ENCODE measurements at places on chromosomes 16 and 17.

- peaks cover 26% of the 10 kb centered on the region for H3K36me3 ChIP-seq
- no peak for DNase-seq
- peaks cover 10% of the 10 kb centered on the region for H3K4me1 ChIP-seq
- no peaks in the 10 kb centered on the region for H3K27me3 ChIP-seq
- no peak overlapping the region for H3K4me3 ChIP-seq
Observed at GRCh38 chr16:89691986-89692569, 5.6 kb downstream of the CDK10 start.

DNA sequence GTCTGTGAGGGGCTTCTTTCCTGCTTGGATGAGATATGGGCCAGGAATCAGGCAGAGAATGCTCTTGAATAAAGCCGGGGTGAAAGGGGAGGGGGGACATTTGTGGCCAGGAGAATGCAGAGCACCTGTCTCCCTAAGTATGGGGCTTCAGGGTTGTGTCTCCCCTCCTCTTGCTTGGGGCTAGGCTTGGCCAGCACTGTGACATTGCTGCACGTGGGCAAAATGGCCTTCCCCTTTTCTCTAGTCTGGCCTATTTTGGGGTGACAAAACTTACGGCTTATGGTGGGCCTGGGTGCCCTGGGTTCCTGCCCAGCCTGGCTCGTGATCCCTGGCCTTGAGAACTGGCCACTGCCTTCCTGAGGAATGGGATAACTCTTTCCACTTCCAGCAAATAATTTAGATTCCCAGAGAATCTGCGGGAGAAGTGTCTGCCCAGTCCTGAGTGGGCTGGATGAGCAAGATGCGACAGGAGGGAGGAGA is 5.6 kb downstream of the NFE2L1 start:
- H3K27ac ChIP-seq, result peak overlapping the region; percentile 12
- H3K27me3 ChIP-seq, result no peaks in the 10 kb centered on the region
- peaks cover 52% of the 10 kb centered on the region for H3K36me3 ChIP-seq
- H3K4me3 ChIP-seq, result peak overlapping the region; percentile 12
- no peak for DNase-seq

- no peak overlapping the region for H3K4me3 ChIP-seq
- H3K27me3 ChIP-seq, result peaks cover 2% of the 10 kb centered on the region
- no peak for DNase-seq
- H3K4me1 ChIP-seq, result peaks cover 3% of the 10 kb centered on the region
Observed at GRCh38 chr17:59451706-59452105, 113.7 kb upstream of the DHX40 start.

DNA sequence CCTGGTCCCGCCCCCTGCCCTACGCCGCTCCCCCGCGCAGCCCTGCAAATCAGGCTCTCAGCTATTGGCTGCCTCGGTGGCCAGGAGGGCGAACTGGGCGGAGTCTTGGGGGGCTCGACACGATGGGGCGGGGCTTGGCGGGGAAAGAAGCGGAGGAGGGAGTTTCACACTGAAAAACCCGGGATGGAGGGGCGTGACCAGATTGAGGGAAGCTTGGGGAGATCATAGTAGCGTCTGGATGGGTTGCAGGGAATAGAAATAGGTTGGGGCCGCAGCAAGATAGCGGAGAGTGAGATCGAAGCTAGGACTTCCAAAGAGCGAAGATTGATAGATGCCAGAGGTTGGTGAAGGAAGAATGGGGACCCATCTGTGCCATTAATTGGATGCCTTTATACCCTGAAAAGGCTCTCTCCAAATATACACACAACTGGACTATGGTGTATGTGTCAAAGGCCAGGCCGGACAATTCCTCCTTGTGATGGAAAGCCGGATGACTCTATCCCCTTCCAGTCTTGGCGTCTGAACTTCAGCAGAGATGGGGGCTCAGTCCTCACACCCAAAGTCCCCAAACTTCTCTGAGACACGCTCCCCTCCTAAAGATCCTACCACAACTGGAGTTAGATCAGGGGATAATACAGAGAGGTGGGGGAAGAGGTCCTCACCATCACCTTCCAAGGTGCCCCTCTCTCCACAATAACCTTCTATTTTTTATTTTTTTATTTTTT is 376 bp upstream of the STAC2 start:
- DNase-seq, result no peak
- H3K4me1 ChIP-seq, result peaks cover 3% of the 10 kb centered on the region
- peak overlapping the region; percentile 57 for H3K4me3 ChIP-seq
- no peak overlapping the region for H3K27ac ChIP-seq
- no peaks in the 10 kb centered on the region for H3K36me3 ChIP-seq
- H3K27me3 ChIP-seq, result peaks cover 50% of the 10 kb centered on the region

- DNase-seq, result no peak
- H3K4me3 ChIP-seq, result no peak overlapping the region
- no peak overlapping the region for H3K27ac ChIP-seq
- no peaks in the 10 kb centered on the region for H3K36me3 ChIP-seq
Observed at GRCh38 chr17:51627779-51628178, 367.4 kb downstream of the UTP18 start.

DNA sequence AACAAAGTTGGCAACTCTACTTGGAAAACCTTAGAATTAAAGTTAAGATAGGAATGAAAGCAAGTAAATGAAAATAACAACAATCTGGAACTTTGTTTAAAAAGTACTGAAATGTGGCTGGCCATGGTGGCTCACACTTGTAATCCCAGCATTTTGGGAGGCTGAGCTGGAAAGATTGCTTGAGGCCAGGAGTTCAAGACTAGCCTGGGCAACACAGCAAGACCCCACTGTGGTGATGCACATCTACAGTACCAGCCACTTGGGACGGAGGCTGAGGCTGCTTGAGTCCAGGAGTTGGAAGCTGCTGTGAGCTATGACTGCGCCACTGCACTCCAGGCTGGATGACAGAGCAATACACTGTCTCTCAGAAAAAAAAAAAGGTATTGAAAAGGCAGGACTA is 51.7 kb downstream of the SYNRG start:
- no peak for DNase-seq
- peaks cover 52% of the 10 kb centered on the region for H3K36me3 ChIP-seq
- no peak overlapping the region for H3K4me3 ChIP-seq
- H3K27me3 ChIP-seq, result no peaks in the 10 kb centered on the region

GRCh38 chr16:80019395-80019794 is 418.9 kb upstream of the MAF start:
- H3K27me3 ChIP-seq, result no peaks in the 10 kb centered on the region
- no peak overlapping the region for H3K27ac ChIP-seq
- no peaks in the 10 kb centered on the region for H3K36me3 ChIP-seq
- DNase-seq, result no peak
- no peaks in the 10 kb centered on the region for H3K4me1 ChIP-seq
- no peak overlapping the region for H3K4me3 ChIP-seq

DNA sequence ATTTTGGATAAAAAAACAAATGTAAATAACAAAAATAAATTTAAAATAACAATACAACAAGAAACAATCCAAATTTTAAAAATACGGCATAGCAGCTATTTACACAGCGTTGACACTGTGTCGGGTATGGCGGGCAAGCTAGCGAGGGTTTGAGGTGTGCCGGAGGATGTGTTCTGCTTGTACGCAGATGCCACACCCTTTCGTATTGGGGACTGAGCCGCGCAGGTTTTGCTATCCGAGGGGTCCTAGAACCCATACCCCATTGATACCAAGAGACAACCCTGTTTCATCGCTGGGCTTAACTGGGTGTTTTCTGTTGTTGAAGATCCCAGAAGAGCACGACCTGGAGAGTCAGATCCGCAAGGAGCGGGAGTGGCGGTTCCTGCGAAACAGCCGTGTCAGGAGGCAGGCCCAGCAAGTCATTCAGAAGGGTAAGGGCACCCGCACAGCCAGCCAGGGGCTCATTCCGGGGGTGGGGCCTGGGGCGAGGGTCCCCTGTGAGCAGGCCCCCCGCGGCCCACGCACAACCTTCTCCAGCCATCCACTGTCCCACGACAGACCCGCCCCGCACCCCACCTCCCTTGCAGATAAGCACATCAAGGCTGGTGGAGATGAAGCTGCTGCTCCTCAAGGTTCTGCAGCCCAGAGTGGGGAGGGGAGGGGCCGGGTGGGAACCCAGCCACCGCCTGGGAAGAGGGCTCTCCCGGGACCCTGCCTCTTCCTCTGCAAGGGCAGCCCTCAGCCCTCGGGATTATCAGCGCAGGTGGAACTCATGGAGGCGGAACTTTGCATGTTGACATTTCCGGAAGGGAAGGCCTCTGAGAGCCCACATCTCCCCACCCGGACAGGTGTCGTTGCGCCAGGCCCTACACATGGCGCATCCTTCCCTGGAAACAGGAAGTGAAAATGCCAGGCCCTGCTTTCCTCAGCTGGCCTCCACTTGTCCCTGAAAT is 51.2 kb upstream of the CHMP6 start:
- H3K36me3 ChIP-seq, result peaks cover 41% of the 10 kb centered on the region
- H3K4me3 ChIP-seq, result no peak overlapping the region
- peaks cover 30% of the 10 kb centered on the region for H3K4me1 ChIP-seq

- H3K27ac ChIP-seq, result no peak overlapping the region
- no peaks in the 10 kb centered on the region for H3K36me3 ChIP-seq
- DNase-seq, result no peak
Observed at GRCh38 chr17:55763856-55764255, 13.0 kb downstream of the PCTP start.

DNA sequence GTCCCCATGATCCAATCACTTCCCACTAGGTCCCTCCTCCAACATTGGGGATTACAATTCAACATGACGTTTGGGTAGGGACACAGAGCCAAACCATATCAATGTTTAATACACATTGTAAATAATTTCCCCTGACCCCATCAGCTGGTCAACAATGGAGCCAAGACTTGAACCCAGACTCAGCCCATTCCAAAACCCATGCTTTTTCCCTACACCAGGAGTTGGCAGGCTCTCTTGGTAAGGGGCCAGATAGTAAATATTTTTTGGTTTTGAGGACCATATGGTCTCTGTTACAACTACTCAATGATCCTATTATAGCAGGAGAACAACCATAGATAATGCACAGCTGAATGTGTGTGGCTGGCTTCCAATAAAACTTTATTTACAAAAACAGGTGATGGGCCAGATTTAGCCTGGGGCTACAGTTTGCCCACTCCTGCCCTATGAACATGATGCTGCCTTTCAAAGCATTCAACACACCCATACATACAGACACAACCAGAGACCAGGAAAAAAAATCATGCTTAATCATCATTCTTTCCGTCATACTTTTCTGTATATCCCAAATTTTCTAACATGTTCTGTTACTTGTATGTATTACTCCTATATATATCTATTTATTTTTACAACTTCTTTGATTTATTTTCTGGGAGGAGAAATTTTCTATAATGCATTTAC is 22.1 kb upstream of the MSI2 start:
- DNase-seq, result no peak
- peaks cover 31% of the 10 kb centered on the region for H3K27me3 ChIP-seq
- H3K36me3 ChIP-seq, result no peaks in the 10 kb centered on the region
- H3K4me3 ChIP-seq, result no peak overlapping the region

Measured in T-helper 2 cell treated with Interferon-gamma antibody and Interleukin-4, amounts not matched to agents 5 μg/mL and 100 μg/mL, for 36 hours (primary cell).